ENCODE measurements at places on chromosomes 1 and 21.

DNA sequence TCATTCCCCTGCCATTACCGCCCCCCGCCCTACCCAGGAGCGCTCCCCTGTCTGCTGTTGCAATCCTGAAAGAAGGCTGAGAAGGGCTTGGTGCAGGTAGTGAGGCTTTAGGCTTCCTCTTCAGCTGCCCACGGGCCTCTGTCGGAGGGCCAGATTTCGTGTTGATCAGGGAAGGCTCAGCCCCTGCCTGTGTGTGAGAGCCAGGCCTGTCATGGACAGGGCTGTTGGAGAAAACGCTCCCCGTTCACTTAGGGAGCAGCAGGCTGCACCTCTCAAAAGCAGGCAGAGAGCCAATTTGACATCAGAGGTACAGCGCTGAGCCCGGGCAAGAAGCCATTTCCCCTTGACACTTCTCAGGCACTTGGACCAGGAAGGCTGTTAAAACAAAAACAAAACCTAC lies 19.0 kb downstream of the TEX35 start:
- no peak for DNase-seq

- no peak for DNase-seq
Measured at GRCh38 chr21:30962013-30962412, 76.3 kb downstream of the KRTAP19-8 start.

DNA sequence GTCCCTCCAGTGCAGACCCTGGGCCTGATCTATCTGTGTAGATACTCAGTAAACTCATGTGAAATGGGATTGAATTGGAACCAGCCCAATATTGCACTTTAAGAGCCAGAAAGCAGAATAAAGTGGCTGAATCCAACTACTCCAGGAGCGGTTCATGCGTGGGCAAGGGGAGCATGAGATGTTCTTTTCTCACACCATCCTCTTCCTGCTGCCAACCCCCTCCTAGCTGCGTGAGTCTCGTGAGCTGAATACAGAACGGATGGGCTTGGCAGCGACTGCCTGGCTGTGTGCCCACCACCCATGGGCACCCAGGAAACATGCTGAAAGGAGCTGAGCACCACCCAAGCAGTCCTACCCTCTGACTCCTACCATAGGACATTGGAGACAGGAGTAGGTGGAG lies 128.3 kb downstream of the ELAVL4 start:
- DNase-seq = no peak

GRCh38 chr1:204791453-204792353 lies 79.0 kb upstream of the NFASC start:
- DNase-seq = peak; percentile 53

DNA sequence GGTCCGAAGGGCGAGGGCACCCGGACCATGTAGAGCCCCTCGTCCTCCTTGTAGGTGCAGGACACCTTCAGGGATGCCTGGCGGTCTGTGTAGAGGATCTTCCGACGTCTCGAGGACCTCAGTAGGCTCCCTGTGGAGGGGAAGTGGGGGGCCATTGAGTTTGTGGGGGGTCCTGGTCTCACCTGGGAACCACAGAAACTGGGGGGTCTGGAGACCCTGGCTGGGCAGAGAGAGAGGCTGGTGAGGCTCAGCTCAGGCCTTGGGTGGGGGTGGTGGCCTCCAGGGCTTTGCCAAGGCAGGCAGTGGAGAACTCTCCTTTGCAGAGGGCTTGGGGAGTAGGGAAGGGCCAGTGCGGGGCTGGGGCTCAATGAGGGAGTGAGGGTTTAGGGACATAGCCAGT lies 19.0 kb downstream of the MYOM3 start:
- DNase-seq = no peak

- DNase-seq = no peak
Measured at GRCh38 chr1:94925004-94925403, 1.9 kb downstream of the CNN3 start.

GRCh38 chr1:145730900-145731299 lies 11.6 kb downstream of the CD160 start:
- DNase-seq = no peak

- no peak for DNase-seq
Measured at GRCh38 chr1:45035631-45036301, 23.7 kb downstream of the UROD start.

GRCh38 chr1:164767752-164768402 lies 208.9 kb downstream of the PBX1 start:
- no peak for DNase-seq

- no peak for DNase-seq
Measured at GRCh38 chr21:38729754-38730379, 75.9 kb upstream of the ETS2 start.

DNA sequence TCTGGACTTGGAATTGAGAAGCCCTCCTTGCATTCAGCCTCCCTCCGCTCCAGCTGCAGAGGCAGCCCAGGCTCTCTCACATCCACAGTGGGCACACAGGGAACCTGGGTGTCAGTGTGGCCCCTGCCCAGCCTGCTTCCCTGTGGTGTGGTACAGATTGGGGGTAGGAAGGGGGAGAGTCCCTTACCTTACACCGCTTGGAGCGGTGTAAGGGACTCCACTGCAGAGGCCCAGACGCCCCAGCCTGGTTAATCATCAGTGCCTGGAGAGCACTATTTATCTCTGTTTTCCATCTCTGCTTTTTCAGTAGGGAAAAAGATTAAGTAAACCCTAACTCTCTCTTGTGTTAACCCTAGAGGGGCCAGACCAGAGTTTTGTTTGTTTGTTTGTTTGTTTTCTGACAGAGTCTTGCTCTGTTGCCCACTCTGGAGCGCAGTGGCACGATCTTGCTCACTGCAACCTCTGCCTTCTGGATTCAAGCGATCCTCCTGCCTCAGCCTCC lies 803 bp upstream of the RHBG start:
- DNase-seq = no peak

- no peak for DNase-seq
Measured at GRCh38 chr1:40649592-40649930, 15.9 kb downstream of the RIMS3 start.

DNA sequence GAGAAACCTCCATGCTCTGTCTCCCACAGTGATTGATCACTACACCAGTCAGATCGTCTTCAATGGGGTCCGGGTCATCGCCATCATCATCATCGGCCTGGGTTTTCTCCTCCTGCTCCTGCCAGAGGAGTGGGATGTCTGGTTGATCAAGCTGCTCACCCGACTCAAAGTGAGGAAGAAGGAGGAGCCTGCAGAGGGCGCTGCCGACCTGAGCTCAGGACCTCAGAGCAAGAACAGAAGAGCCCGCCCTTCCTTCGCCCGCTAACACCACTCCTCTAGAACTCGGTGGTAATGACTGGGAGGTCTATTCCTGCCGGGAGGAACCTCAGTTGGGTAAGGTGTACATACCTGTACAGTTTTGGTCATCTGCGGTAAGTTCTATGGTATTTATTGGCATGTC lies 50.3 kb upstream of the COA6 start:
- no peak for DNase-seq

- DNase-seq = no peak
Measured at GRCh38 chr1:204684571-204685235, 835 bp downstream of the LRRN2 start.

DNA sequence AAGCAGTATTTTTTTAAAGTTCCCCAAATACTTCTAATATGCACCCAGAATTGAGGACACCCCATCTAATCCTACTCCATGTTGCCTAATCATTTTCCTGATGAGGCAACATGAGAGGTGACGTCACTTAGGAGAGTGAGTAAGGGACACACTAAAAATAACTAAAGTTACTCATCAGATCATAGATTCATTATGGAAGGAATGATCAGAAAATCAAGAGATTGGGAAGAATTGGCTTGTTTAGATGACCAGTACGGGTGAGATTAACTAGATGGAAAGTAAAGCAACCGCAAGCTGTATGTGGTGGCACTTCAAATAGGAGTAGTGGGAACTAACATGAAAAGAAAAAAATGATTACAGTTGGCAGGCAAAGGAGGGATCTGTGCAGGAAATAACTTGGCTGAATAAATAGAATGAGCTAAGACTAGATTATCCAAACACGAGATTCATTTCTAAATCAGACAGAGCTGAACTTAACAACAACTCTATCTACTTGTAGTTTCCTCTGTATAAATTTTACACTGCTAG lies 61.4 kb upstream of the CXADR start:
- no peak for DNase-seq

- no peak for DNase-seq
Measured at GRCh38 chr1:33036051-33036525, 595 bp downstream of the AK2 start.

DNA sequence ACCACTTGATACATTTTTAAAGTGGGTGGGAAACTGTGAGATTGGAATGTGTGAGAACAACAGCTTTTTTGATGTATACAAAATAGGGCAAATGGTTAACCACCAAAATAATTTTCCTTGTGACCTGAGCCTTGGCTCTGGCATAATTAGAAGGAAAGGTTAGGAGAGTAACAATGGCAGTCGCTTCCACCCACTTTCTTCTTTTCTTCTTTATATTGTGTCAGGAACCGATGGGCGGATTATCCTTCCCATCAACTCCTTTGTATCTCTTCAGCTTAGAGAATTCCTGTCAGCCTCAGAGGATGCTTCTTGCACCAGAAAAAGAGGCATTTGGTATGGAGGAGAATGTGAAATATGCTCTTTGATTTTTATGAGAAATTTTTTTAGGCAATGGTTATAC lies 90.6 kb downstream of the SDCCAG8 start:
- DNase-seq = no peak

- DNase-seq = no peak
Measured at GRCh38 chr1:10830961-10831668, 34.7 kb upstream of the CASZ1 start.

DNA sequence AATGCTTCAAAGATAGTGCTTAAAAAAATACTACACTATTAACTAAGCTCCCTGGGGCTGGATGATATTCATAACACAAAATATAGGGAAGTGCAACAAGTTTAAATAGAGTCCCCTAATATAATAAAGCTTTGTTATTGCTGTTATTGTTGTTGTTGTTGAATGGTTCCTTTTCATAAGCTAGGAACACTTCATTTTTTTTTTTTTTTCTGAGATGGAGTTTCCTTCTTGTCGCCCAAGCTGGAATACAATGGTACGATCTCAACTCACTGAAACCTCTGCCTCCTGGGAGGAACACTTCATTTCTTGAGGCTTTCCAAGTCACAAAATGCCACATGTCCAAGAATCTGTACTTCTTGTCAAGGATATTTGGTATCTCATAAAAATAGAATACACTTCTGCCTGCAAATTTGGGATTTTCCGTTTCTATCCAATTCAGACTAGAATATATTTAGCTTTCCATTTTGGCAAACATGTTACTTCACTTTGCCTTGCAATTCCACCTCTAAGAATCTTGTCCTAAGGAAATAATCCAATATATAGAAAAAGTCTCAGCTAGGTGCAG lies 21.1 kb downstream of the WDR47 start:
- DNase-seq = no peak

DNA sequence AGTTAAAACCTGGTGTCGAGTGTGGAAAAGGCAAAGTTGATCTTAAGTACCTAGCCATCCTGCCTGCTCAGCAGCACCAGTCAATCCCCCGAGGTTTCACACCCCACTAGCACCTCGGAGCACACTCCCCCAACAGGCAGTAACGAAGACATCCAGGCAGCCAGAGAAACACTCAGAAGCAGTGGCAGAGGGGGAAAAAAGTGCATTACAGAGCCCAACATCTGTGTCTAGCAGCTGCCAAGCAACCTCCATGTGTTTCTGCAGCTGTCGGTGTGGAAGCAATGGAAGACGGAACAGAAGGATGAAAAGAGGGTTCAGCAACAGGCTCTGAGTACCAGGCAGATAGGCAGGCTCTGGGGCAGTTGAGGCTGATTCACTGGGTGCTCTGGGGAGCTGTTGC lies 73.4 kb upstream of the PROX1 start:
- DNase-seq = no peak

DNA sequence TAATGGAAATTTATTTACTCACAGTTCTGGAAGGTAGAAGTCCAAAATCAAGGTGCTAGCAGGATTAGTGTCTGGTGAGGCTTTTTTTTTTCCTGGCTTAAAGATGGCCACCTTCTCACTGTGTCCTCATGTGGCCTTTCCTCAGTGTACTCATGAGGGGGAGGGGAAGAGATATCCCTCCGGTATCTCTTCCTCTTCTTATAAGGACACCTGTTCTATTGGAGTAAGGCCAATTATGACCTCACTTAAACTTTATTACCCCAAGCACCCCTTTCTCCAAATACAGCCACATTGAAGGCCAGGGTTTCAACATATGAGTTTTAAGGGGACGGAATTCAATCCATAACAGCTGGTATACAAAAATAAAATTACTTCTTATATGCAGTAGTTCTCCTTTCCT lies 203.7 kb upstream of the C1orf87 start:
- DNase-seq = no peak

DNA sequence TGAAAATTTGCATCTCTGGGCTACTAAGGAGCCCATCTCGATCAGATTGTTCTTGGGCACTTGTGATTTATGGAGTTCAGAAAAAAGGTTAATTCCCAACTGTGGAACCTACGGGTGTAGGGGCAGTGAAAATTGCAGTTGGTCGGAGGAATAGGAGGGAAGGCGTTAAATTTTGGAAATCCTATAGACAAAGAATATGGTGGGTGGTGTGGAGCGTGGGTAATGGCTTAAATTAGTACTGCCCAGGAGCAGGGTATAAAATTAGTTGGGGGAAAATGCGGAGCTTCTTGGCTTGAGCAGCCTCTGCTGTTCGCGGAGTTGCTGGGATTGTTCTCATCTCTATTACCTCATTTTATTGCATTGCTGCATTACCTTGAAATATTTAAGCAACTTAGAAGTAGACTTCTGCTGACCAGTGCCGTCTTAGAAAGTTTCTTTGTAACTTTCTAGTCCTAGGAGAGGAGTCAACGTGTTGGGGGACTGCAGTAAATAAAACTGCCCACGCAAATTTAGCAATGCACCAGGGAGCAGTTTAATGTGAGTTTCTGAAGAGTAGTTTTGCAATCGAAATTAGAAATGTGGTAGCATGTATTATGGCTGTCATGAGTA lies 514 bp downstream of the S1PR1 start:
- no peak for DNase-seq

DNA sequence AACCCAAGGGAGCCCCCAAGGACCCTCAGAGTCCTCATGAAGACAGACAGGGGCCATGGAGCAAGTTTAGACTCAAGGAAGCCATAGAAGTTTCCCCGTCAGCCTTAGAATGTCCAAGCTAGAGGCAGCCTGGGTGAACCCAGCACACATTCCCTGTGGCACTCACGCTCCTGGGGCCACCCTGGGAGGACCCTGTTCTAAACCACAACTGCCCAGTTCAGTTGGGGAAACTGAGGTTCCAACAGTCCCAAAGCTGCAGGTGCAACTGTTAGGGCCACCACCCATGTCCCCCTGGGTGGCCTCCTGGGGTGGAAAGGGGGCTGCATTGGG lies 9.3 kb downstream of the WNT3A start:
- no peak for DNase-seq

All from stimulated activated naive B cell treated with anti-CD40 and anti-IgM and Interleukin-4, amounts not matched to agents 10 μg/mL and 1 μg/mL and 100 μg/mL, for 72 hours (primary cell).